ENCODE measurements at places on chromosomes 7 and 10. TPM values are rescaled to one million over a fixed set of nuclear protein-coding genes. Genes with fewer than 3 reads are reported as not detected.

Gene WDFY4
- 1.1 TPM for total RNA-seq

Gene CAV1
- total RNA-seq: 0.18 TPM

- H3K4me3 ChIP-seq: no peak overlapping the region
- H3K36me3 ChIP-seq: no peaks in the 10 kb centered on the region
- DNase-seq: no peak
- H3K27me3 ChIP-seq: peaks cover 2% of the 10 kb centered on the region
Observed at GRCh38 chr10:116134322-116134721, 138.7 kb downstream of the GFRA1 start.

DNA sequence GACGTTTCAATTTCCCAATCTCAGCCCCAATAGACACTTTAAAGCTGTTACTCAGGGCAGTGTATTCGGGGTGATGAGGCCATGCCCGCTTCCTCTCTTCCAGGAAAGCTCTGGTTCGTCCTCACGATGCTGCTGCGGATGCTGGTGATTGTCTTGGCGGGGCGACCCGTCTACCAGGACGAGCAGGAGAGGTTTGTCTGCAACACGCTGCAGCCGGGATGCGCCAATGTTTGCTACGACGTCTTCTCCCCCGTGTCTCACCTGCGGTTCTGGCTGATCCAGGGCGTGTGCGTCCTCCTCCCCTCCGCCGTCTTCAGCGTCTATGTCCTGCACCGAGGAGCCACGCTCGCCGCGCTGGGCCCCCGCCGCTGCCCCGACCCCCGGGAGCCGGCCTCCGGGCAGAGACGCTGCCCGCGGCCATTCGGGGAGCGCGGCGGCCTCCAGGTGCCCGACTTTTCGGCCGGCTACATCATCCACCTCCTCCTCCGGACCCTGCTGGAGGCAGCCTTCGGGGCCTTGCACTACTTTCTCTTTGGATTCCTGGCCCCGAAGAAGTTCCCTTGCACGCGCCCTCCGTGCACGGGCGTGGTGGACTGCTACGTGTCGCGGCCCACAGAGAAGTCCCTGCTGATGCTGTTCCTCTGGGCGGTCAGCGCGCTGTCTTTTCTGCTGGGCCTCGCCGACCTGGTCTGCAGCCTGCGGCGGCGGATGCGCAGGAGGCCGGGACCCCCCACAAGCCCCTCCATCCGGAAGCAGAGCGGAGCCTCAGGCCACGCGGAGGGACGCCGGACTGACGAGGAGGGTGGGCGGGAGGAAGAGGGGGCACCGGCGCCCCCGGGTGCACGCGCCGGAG lies 2.6 kb downstream of the GJD4 start:
- H3K4me1 ChIP-seq: peaks cover 5% of the 10 kb centered on the region
- H3K4me3 ChIP-seq: peak overlapping the region; percentile 34
- peaks cover 48% of the 10 kb centered on the region for H3K27me3 ChIP-seq
- no peak overlapping the region for H3K27ac ChIP-seq
- peak; percentile 19 for DNase-seq

- H3K4me3 ChIP-seq: no peak overlapping the region
- no peaks in the 10 kb centered on the region for H3K4me1 ChIP-seq
- no peaks in the 10 kb centered on the region for H3K36me3 ChIP-seq
Observed at GRCh38 chr7:152902054-152902453, 142.5 kb downstream of the ACTR3B start.

GRCh38 chr7:131879424-131879823 lies 323.0 kb upstream of the PODXL start:
- H3K36me3 ChIP-seq: no peaks in the 10 kb centered on the region
- no peak overlapping the region for H3K4me3 ChIP-seq
- no peaks in the 10 kb centered on the region for H3K4me1 ChIP-seq
- DNase-seq: no peak
- H3K27me3 ChIP-seq: peaks cover 3% of the 10 kb centered on the region

GRCh38 chr7:20249920-20250319 lies 32.7 kb upstream of the MACC1 start:
- no peak overlapping the region for H3K4me3 ChIP-seq
- peaks cover 3% of the 10 kb centered on the region for H3K27me3 ChIP-seq
- no peaks in the 10 kb centered on the region for H3K36me3 ChIP-seq
- H3K4me1 ChIP-seq: no peaks in the 10 kb centered on the region
- DNase-seq: no peak

Data from activated CD8-positive, alpha-beta T cell treated with anti-CD3 and anti-CD28 coated beads for 36 hours (primary cell).